ENCODE measurements at places on chromosomes 6 and 20. TPM values are rescaled to one million over a fixed set of nuclear protein-coding genes. Genes with fewer than 3 reads are reported as not detected.

DNA sequence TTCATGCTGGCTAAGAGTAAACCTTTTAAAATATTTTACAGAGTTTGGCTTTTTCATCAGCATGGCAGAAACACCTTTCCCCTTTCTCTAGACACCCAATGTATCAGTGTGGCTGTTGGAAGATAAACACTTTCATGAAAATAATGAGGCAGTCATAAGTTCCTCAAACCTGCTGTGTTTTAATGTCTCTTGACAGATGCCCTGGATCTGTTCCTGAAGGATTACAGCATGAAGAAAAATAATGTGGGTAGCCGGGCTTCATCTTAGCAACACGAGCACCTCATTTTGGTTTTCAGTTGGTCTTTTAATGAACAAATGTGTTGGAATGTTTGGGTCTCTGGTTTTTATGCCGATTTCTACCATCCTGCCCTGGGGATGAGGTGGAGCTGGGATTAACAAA lies 45.5 kb upstream of the UNC93A start:
- peaks cover 2% of the 10 kb centered on the region for H3K27me3 ChIP-seq
- no peak for DNase-seq
- H3K27ac ChIP-seq = no peak overlapping the region
- no peaks in the 10 kb centered on the region for H3K36me3 ChIP-seq
- H3K4me1 ChIP-seq = no peaks in the 10 kb centered on the region

Gene IFT52
- total RNA-seq = 17.4 TPM

- no peak for DNase-seq
- H3K36me3 ChIP-seq = no peaks in the 10 kb centered on the region
- no peak overlapping the region for H3K27ac ChIP-seq
Measured at GRCh38 chr6:138450445-138450844, 46.4 kb downstream of the HEBP2 start.

- no peak overlapping the region for H3K4me3 ChIP-seq
- no peaks in the 10 kb centered on the region for H3K27me3 ChIP-seq
- no peak overlapping the region for H3K27ac ChIP-seq
- H3K4me1 ChIP-seq = no peaks in the 10 kb centered on the region
- H3K36me3 ChIP-seq = peaks cover 1% of the 10 kb centered on the region
Measured at GRCh38 chr6:93786474-93787330, 367.3 kb upstream of the EPHA7 start.

- H3K36me3 ChIP-seq = no peaks in the 10 kb centered on the region
- no peak overlapping the region for H3K4me3 ChIP-seq
- no peak for DNase-seq
- H3K27ac ChIP-seq = no peak overlapping the region
- H3K27me3 ChIP-seq = peaks cover 79% of the 10 kb centered on the region
Measured at GRCh38 chr20:38735172-38735571, 10.9 kb downstream of the SLC32A1 start.

- H3K36me3 ChIP-seq = no peaks in the 10 kb centered on the region
- no peak overlapping the region for H3K27ac ChIP-seq
- H3K4me3 ChIP-seq = no peak overlapping the region
- no peaks in the 10 kb centered on the region for H3K27me3 ChIP-seq
Measured at GRCh38 chr6:78749326-78749725, 118.0 kb upstream of the IRAK1BP1 start.
